ENCODE measurements at places on chromosomes 2 and 18. TPM values are rescaled to one million over a fixed set of nuclear protein-coding genes. Genes with fewer than 3 reads are reported as not detected.
A peak's percentile ranks its signal among the peaks of the same experiment; 100 is the strongest.

- no peak for DNase-seq
Measured at GRCh38 chr18:58038063-58038462, 6.0 kb upstream of the NEDD4L start.

- peak; percentile 10 for DNase-seq
Measured at GRCh38 chr2:116133381-116133942, 1681.0 kb upstream of the DDX18 start.

DNA sequence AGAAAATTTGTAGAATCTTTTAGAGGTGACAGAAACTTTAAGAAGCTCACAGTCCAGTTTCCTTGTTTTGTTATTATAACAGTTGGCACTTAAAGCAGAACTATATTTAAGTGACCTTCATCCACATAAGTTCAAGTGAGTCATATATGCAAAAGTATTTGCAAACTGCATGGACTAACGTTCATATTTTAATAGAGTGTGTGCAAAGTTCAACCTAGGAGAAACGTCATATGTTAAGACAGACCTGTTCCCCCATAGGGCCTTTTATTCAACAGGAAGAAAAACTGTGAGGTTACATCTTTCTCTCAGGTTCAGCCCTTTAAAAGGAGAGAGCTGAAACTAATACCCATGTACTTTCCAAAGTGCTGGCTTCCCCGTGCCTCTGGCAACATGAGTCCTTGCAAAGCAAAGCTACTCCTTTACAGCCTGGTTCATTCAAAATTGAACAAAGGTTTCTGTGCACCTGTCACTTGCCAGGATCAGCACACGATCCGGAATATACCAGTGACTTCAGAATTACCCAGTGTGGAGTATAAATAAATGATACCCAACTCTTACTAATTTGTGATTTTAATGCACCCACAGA is 280.0 kb upstream of the RAB12 start:
- DNase-seq, result no peak

- no peak for DNase-seq
Measured at GRCh38 chr2:145909766-145910165, 1389.8 kb upstream of the ZEB2 start.

GRCh38 chr2:239136762-239137161 is 264.1 kb downstream of the HDAC4 start:
- DNase-seq, result no peak

Gene CACNB4
- total RNA-seq, result not detected

Gene BMP10
- total RNA-seq, result not detected

Gene PER2
- total RNA-seq, result 0.72 TPM

Gene STPG4
- not detected for total RNA-seq

Gene C1GALT1C1L
- total RNA-seq, result not detected

Gene IL1R2
- not detected for total RNA-seq
